A673 (cell line): ENCODE measurements at places on chromosomes 13 and 19.

- no peak for DNase-seq
These were observed 384.6 kb downstream of the FGF14 start for GRCh38 chr13:102017248-102017647.

DNA sequence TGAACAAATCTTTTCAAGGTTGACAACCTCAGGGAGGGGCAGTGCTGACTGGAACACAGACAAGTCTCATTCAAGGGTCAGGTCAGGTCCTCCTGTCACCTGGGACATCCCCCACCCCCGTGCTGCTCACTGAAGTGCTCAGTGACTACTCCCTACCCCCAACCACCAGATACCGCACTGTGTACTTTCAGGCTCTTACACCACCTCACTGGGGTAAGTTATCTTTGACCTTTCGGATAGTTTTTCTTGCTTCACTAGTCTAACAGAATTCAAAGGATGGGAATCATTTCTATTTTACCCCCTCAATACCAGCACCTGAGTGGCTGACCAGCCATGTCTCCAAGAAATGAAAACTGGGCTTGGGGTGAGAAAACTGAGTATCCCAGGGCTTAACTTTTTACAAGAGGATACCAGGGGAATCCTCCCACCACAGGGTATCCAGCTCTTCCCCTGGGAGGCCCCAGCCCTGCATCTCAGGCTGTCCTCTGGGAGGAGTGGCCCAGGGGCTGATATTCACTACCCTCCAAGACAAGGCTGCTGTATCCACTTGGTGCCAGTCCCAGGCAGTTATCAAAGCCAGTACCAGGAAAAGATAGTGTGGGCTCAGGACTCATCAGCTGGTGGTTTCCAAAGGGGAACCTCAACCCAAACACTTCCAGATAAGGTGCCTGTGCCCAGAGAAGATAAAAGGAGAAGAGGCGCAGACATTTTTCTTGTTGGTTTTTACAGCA is 2.1 kb downstream of the ZNF563 start:
- no peak for DNase-seq

DNA sequence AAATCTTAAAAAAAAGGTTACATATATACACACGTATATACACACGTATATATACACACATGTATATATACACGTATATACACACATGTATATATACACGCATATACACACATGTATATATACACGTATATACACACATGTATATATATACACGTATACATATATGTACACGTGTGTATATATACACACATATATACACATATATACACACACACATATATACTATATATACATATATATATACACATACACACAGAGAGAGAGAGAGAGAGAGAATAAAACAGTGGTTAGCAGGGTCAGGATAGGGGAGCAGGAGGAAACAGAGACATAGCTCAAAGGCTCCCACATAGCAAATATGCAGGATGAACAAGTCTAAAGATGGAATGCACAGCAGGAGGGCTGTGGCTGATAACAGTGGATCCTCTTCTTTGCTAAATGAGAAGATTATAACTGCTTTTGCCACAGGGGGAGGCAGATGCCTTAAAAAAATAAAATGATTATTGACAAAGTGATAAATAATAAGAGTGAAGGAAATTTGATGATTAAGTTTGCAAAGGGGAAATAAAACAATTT is 714.5 kb downstream of the UQCRFS1 start:
- DNase-seq = no peak

GRCh38 chr13:113732961-113733950 is 25.8 kb upstream of the TMEM255B start:
- DNase-seq = no peak

DNA sequence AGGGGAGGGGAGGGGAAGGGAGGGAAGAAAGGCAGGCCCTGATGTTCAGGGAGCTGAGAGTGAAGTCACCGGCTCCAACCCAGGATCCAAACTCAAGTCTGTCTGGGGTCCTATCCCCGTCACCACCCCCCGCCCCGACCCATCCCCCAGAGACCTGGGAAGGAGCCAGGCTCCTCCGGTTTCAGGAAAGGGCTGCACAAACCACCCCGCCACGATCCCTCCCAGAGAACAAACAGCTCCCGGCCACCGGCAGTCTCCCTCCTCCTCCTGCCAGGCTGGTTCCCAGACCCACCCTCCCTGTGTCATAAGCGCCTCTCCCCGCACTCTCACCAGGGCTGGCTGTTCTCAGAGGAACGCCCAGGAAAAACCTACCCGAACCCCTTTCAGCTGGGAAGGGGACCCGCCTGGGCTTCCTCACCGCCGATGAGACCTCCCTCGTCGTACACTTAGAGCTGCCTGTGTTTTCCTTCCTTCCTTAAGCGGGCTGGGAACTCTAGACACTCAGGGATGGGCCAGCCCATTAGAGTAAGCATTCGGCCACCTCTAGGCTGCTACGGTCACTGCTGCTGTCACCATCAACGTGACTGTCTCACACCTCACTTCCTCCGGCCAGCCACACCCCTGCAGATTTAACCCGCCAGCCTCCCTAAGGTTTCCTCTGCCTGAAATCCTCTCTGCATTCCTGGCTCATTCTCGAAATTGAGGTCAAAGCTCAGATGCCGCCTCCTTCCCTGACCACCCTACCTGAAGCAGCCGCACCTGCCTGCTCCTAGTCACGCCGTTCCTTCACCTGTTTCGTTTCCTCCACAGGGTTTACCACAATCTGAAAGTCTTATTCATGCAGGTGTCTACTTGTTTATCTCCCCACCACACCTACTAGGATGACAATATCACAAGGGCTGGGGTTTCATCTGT is 6.3 kb upstream of the RDH13 start:
- peak; percentile 58 for DNase-seq

- peak; percentile 34 for DNase-seq
These were observed 221.3 kb upstream of the SLITRK6 start for GRCh38 chr13:86020351-86021002.

- peak; percentile 67 for DNase-seq
These were observed 9.4 kb downstream of the SIRT6 start for GRCh38 chr19:4172861-4173473.

GRCh38 chr13:111458739-111459138 is 138.3 kb downstream of the TEX29 start:
- DNase-seq = no peak

DNA sequence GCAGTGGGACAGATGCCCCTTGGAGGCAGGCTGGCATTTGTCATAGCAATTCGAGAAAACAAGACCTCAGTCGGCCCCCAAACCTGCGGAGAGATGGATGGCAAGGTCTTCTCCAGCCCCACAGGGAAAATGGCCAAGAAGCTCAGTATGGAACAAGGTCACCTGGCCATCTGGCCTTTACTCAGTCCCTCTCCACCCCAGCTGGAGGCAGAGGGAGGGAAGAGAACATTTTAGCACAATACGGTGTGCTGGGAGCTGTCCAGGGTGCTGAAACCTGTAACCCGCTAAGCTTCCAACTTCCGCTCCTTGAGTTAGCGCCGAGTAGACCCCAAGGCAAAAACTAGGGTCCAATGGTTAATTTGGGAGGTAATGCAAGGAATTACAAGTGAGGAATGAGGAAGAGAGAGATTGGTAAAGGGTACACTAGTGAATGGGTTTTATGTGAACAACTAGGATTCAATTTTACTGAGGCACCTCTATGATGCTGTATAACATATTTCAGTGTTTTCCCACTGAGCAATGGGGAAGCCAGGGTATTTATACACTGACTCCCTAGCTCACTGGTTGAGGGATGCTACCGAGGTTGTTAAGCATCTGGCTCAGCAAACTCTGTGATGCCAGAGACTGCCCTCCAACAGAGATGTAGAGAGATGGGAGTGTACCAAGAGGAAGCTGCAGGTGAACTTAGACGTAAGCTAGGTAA is 64.3 kb downstream of the CACNA1A start:
- peak; percentile 64 for DNase-seq

DNA sequence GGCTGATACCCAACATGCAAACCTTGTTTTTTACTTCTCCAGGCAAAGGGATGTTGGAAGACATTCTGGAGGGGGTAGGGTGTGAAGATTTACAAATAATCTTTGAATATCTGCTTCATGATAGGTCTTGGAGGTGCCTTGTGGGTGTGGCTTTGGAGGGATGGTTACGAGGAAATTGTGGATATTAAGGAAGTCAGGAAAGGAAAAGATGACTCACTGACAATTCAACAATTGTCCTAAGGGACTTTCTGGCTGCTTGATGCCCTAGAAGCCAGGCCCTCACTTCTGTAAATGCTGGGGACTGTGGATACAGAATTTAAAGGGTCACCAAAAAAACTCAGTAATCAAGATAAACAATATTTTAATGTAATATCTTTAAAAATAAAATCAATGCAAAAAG is 37.4 kb upstream of the ZNF527 start:
- peak; percentile 26 for DNase-seq

DNA sequence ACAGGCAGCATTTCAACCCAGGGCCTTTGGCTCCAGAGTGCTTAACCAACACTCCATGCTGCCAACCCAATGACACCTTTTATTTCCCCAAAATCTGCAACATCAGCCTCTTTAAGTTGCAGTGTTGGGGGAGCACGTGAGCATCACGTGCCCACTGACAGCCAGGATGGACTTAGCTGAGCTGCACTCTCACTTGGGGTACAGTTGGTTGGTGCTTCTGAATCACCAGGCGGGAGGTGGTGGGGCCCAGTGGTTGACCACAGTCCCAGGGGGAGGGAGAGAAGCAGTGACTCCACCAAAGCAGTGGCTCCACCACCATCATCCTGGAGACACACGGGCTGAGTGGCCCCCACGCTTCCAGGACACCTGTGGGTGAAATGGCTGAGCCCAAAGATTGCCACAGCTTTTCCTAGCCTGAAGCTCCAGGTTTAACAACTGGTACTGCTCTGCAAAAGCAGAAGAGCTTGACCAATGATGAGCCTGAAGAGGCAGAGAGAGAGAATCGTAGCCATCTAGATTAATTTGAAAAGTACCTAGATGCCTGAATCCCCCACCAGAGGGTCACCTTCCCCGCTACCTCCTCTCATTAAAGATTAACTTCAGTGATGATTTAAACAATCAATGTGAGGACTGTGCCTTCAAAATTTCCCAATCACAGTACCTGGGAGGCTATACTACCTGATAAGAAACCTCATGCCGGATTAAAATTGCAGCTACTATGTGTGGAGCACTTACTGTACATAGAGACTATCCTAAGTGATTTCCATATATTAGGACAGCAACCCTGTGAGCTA is 193.8 kb downstream of the FOXO1 start:
- DNase-seq = no peak

GRCh38 chr13:62185631-62186255 is 770.1 kb upstream of the PCDH20 start:
- no peak for DNase-seq

GRCh38 chr19:35509861-35510625 is 3.4 kb downstream of the DMKN start:
- peak; percentile 56 for DNase-seq

DNA sequence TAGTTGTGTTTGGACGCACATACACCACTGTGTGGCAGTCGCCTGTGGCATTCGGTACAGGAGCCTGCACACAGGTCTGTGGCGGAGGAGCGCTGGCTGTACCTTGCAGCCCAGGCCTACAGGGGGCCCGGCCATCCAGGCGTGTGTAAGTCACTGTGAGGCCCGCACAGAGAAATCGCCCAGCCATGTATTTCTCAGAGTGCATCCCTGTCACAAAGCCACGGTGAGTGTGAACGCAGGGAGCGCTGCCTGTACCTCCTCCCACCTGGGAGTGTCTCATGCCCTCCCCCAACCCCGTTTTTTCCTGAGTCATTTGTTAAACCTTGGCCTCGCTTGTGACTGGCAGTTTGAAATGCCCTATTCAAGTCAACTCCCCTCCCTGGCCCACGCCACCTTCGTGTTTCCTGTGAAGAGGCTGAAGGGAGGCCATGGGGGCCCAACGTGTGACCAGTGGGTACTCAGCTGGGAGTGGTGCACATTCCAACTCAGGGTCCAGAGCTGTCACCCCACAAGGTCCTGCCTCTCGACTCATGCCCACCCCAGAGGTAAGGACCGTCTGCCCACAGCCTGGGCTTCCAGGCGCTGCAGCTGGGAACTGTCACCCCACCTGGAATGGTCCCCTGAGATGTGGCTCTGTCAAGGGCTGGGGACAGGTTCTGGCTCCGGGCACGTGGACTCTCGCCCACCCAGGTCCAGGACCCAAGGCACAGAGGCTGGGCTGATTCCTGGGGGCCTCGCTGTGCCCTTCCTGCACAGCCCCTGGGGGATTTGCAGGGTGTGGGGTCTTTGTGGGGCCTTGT is 11.6 kb upstream of the RASA3 start:
- no peak for DNase-seq

GRCh38 chr13:31122143-31122542 is 39.6 kb downstream of the HSPH1 start:
- no peak for DNase-seq

GRCh38 chr13:33106656-33107360 is 90.6 kb downstream of the KL start:
- DNase-seq = no peak

DNA sequence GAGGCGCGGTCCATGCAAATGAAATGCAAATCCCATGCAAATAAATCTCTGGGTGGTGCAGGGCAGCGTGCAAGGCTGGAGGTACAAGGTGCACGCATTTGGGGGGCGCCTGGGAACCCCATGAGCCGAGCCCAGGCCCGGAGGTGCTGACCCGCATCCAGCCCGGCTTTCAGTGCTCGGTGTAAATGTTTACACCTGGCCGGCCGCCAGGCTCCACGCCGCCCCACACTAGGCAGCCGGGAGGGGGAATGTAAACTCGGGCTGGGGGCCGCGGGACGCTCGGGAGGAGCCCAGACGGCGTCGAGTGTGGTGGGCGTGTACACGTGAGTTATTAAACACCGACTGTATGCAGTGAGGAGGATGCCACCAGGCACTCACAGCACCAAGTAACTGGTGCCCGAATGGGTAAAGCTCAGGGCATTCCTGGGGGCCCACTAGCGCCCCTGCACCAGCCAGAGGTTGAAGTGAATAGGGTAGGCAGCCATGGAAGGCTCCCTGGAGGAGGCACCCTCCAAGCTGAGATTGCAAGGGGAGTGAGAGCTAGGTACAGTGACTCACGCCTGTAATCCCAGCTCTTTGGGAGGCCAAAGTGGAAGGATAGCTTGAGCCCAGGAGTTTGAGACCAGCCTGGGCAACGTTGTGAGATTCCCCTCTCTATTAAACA is 17.2 kb downstream of the FUT6 start:
- no peak for DNase-seq

GRCh38 chr19:15115762-15116615 is 8.8 kb downstream of the SYDE1 start:
- no peak for DNase-seq

DNA sequence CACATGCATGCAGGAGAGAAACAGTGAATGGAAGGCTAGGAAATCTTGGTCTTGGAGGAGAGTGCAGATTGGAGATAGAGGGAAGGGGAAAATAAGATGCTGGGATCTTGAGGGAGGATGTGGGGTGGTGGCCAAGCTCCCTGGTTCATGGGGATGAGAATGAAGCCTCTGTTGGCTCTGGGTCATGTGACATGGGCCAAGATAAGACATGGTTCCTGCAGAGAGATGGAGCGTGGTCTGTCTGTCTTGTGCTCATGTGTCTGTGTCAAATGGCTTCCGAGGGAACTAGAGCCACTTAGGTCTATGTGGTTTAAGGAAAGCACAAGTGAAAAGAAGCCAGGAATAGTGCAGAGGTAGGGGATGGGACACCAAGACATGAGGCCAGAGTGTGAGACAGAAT is 30.8 kb upstream of the FFAR2 start:
- no peak for DNase-seq

GRCh38 chr13:108895220-108895704 is 265.9 kb downstream of the MYO16 start:
- DNase-seq = peak; percentile 74
